ENCODE measurements at places on chromosomes 1 and 21. TPM values are rescaled to one million over a fixed set of nuclear protein-coding genes. Genes with fewer than 3 reads are reported as not detected.

Gene AGBL4
- not detected for total RNA-seq

Gene HCN3
- 8.1 TPM for total RNA-seq

Gene CRNN
- not detected for total RNA-seq

Gene DNASE2B
- total RNA-seq, result not detected

Gene FCGR1A
- not detected for total RNA-seq

Gene FNDC5
- not detected for total RNA-seq

Gene KAZN
- total RNA-seq, result 5.7 TPM

Gene CNTN2
- total RNA-seq, result not detected

Gene TLR5
- under 0.01 TPM for total RNA-seq

Gene FAM72B
- total RNA-seq, result 13.4 TPM

Gene SH2D2A
- 3.5 TPM for total RNA-seq

Gene VWA5B1
- not detected for total RNA-seq

Gene FAM177B
- not detected for total RNA-seq

Gene GBP7
- not detected for total RNA-seq

Gene NBPF4
- not detected for total RNA-seq

- no peak for DNase-seq
Observed at GRCh38 chr1:180343921-180344769, 114.1 kb downstream of the LHX4 start.

- no peak for DNase-seq
Observed at GRCh38 chr1:183248989-183249691, 63.1 kb downstream of the LAMC2 start.

GRCh38 chr1:214939180-214939579 is 143.4 kb upstream of the KCNK2 start:
- no peak for DNase-seq

- no peak for DNase-seq
Observed at GRCh38 chr1:214503553-214503952, 47.8 kb downstream of the PTPN14 start.

DNA sequence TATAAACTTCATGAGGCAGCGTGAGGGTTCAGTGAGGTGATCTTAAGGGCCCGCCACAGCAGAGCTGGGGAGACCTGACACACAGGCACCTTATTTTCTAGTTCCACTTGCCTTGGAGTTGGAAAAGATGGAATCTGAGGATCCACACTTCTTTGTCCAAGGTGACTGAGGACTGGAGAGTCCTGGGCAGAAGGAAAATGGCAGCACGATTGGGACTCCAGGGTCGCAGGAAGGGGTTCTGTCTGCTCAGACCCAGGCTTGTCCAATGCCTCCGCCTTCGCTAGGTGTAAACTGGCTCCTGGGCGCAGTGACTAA is 1.3 kb downstream of the GALE start:
- no peak for DNase-seq

DNA sequence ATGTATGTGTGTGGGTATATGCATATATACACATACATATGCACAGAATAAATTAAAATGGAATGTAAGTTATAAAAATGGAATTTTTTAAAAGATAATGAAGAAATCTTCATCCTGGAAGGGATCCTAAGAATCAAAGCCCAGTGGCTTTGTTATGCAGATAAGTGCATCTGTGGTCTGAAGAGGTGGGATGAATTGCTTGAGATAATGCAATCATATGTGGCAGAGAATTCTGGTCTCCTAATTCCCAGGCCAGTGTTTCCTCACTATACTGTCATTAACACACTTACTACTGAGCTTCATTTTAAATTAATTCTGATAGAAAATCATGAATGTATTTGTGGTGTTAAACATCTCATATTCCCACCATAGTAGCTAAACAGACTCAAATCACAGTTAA is 86.7 kb upstream of the PRMT6 start:
- no peak for DNase-seq

- DNase-seq, result no peak
Observed at GRCh38 chr1:66628926-66629325, 95.0 kb downstream of the SGIP1 start.

GRCh38 chr1:164735315-164736052 is 176.5 kb downstream of the PBX1 start:
- no peak for DNase-seq

DNA sequence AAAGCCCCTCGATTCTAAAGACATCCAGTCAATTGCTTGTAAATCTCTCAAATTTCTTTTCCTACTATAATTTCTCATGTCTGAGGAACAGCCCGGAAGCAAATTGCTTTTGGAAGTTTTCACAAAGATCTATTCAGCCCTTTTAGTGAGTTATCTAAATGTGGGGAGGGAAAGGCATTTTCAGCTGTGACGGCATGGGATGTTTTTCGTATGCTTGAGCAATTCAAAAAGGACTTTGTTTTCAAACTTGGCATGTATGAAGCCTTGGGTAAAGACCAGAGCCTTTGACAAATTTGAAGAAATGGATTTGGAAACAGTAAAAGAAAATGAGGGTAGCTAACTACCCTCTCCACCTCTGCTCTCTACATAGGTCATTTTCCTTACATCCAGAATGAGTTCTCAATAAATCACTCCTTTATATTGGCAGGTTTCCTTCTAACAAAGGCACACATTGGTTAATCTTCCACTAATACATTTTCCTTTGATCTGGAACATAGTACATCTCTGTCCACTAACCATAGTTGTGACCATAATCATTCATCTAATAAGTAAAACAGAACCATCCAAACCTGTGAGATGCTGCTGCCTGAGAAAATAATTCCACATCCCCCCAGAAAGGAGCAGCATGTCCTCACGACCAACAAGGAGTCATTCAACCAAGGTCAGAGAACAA is 66.1 kb upstream of the ADAM30 start:
- no peak for DNase-seq

DNA sequence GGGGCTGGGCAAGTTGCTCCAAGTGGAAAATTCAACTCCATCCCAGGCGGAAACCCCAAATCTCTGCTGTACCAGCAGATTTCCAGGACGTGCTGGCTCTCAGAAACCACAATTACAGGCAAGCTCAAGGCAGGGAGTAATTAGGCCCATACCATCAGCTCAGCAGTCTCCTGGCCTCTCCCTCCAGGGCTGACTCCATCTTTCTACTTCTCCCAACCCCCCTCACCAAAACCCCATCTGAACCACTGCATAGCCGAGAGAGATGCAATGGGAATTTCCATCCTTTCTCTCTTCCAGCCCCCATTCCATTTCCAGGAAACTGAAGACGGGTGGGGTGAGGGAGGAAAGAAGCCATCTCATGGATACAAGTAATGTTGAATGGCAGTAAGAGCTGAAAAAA is 41.2 kb downstream of the ARHGEF11 start:
- no peak for DNase-seq

DNA sequence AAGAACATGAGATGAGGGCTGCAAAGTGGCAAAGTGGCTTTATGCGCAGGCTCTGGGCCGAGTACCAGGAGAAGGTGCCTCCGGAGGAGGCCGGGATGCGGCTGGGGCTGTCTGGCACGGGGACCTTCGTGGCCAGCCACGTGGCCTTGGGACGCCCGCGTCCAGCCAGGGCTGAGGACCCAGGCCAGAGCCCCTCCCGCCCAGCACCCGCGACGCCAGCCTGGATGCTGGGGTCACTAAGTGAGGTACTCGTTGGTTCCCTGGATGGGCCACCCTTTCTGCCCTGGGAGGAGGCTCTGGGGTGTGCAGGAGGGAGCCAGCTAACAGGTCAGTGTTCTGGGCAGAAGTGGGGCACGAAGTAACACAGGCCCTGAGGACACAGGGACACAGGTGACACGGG is 12.6 kb downstream of the SCNN1D start:
- DNase-seq, result no peak

DNA sequence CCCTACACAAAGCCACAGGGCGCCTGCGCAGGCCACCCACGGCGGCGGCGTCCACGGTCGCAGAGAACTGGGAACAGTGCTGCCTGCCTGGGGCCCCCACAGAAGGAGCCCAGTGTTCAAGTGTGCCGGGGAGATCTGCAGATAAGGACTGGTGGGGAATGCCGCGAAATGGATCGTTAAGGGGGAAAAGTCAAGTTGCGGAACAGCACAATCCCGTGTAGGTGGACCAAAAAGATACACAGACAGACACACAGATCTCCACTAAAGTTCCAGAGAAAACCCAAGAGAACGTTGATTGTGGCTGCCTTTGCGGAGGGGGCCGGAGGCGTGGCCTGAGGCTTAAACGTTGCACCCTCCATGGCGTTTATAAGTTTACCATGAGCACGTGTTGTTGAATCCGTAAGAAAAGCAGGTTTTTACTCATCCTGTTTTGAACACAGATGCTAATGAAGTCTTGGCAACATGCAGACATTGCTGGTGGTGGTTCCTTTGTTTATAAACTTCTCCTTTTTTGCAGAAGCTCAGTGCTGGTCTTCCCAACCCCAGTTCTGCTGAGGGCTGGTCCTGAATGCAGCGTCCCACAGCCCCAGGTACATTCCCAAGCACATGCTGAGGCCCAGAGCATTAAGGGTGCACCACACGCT is 4.1 kb downstream of the SPATC1L start:
- no peak for DNase-seq

DNA sequence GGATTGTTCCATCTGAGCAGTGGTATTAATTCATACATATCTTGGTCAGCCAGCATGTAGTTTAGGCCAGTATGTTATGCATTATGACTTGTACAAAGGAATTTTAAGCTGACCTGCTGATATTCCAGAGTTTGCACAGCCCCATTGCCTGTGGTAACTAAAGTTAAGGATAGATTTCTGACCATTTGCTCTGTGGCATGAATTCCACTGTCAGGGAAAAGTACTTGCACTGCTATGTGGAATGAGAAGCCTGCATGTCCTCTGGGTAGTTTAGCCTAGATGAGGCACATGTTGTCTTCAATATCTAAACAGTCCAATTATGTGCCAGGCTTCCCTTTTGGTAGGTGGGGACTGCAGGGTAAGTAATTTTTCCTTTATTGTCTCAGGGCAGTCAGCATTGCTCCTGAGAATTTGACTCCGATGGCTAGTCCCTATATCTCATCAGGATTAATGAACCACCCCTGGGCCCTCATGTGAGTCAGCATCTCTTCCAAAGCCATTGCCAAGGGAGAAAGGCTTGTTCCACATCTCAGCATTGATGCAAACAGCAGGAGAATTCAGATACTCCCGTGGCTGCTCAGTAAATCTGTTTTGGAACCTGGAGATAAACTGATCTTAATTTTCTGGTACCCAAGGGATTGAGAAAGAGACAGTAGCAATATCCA is 30.2 kb downstream of the NEK7 start:
- DNase-seq, result no peak

DNA sequence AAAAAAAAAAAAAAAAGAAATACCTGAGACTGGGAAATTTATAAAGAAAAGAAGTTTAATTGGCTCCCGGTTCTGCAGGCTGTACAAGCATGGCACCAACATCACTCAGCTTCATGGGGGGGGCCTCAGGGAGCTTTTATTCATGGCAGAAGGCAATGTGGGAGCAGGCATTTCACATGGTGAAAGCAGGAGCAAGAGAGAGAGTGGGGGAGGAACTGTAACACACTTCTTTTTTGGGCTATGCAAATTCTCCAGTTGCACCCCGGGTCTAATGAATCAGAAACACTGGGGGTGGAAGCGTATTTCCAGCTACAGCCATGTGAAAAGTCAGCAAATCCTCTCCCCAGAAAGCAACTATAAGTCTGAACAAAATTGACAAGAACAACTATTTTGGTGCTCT is 11.8 kb upstream of the SOD1 start:
- no peak for DNase-seq

- no peak for DNase-seq
Observed at GRCh38 chr1:227869851-227870305, 54.4 kb downstream of the PRSS38 start.

- DNase-seq, result no peak
Observed at GRCh38 chr1:25011275-25011674, 81.2 kb upstream of the RUNX3 start.

GRCh38 chr1:203351037-203351625 is at the start of gene FMOD:
FMOD (minus strand) TSS chr1:203351122; CDS start chr1:203348270, 2,852 bp downstream.
- DNase-seq, result no peak

DNA sequence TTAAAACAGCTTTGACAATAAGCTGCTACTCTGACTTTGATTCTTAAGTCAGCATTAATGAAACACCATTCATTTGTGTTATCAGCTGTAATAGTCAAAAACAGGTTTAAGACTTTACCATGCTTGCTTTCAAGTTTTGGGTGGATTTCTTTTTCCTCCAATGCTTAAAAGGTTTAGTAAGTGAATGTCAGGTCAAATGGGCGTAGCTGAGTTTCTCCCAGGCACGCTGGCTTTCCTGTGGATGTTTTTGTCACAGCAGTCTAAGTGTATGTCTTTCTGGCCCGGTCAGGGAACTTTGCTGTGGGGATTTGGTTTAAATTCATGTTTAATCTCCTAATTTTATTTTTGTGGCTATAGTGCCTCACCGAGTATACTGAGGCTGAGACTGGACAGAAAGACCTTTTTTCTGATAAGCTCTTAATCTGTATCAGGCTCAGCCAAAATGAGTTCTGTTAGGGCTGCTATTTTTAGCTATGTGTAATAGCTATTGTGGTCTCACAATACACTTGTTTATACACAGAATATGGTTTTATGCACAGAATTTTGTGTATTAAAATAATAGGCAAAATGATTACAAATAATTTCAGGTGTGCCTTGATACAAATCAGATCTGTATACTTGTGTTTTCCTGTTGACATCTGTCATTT is 292.8 kb downstream of the DISC1 start:
- DNase-seq, result no peak

- DNase-seq, result no peak
Observed at GRCh38 chr1:65613884-65614283, 178.8 kb upstream of the PDE4B start.

DNA sequence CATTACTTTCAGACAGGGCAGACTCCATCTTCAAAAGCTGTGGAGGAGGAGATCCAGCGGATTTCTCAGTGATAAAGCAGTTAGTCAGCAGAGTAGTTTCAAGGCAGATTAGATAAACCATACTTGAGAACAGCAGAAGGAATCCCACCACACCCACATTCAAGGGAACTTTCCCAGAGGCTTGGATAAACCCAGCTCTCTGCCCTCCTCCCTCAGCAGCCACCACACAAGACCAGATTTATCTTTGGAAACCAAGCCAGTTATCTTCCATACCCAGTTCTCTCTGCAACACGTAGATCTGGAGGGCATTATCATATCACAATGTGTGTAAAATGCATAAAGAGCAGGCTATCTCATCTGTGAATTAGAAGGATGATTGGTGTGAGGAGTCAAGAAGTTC is 40.2 kb downstream of the GFI1 start:
- no peak for DNase-seq

GRCh38 chr1:155540000-155540874 is 22.4 kb downstream of the ASH1L start:
- DNase-seq, result no peak

DNA sequence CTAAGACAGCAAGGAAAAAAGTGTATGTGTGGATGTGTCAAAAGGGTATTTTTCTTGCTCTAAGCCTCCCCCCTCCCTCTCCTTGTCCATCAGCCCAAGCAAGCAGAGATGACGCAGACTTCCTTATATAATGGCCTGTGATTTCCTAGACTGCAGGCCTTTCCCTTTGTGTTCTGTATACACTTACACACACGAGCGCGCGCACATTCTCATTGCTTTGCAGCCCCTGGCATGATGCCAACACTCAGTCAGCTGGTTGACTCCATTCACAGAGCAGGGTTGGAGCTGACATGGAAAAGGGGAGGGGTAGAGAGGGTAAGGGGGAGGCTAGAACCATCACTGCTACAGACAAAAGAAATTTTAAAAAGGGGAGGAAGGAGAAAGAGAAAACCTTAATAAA is 41.8 kb downstream of the GATAD2B start:
- peak; percentile 70 for DNase-seq

GRCh38 chr1:69320757-69321211 is 246.9 kb upstream of the LRRC7 start:
- no peak for DNase-seq

- no peak for DNase-seq
Observed at GRCh38 chr1:182927693-182928433, 25.1 kb downstream of the SHCBP1L start.

GRCh38 chr1:73948055-73948454 is 249.9 kb downstream of the LRRIQ3 start:
- DNase-seq, result no peak

GRCh38 chr1:229116114-229116513 is 154.8 kb upstream of the RAB4A start:
- no peak for DNase-seq
